ENCODE measurements at places on chromosomes 1 and 21.

DNA sequence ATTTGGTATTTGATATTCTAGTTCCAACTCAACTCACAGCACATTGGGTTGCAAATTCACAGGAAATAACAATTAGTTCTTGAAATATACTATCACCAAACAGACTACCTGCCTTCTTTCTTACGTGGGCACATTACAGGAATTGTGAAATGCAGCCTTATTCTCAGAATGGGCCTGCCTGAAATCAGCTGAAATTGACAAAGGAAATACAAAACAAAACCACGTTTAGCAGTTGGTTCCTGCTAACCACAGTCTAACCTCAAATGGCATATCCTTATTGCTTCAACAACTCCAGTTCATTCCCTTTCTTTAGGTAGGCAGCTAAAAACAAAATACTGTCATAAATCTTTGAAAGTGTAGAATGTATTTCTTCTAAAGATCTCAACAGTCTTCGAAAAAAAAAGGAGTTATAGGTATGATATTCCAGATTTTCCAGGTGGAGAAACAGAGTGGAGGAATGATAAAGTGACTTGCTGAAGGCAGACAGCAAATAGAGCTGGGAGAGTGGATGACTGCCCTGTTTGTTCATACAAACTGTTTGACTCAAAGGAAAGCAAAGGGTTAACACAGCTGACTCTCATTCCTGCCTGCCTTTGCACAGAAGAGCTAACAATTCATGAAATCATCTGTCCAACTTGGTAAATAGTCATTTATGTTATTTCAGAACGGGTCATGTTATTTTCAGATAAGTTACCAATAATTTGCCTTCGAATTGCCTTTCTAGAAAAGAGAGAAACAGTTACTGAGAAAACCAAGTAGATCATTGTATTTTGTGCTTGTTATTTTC is 1.6 kb upstream of the GREM2 start:
- DNase-seq, result no peak

DNA sequence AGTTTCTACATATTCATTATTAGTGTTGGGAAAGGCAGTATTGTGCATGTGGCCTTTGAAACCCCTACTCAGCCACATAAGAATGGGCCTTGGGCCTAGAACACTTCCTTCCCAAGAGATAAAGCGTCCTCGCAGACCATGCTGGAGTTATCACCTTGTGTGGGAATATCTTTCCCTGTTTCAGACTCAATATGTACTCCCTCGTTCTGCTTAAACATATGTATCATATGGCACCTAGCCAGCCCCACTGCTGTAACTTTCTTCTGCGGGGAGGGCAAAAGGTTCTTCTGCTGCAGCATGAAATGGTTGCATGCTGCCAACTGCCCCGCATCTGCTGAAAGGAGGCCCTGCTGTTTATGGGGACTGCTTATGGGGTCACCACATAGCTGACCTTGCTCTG is 92.0 kb downstream of the CRB1 start:
- no peak for DNase-seq

- DNase-seq, result no peak
Measured at GRCh38 chr1:230068952-230069684, 2.1 kb downstream of the GALNT2 start.

GRCh38 chr1:30754684-30755171 is 2.8 kb downstream of the LAPTM5 start:
- no peak for DNase-seq

All from stimulated activated CD4-positive, alpha-beta T cell treated with anti-CD3 and anti-CD28 coated beads, TNF-alpha, amount 100 ng/mL, for 48 hours (primary cell).